ENCODE measurements at places on chromosomes 12 and 14.

DNA sequence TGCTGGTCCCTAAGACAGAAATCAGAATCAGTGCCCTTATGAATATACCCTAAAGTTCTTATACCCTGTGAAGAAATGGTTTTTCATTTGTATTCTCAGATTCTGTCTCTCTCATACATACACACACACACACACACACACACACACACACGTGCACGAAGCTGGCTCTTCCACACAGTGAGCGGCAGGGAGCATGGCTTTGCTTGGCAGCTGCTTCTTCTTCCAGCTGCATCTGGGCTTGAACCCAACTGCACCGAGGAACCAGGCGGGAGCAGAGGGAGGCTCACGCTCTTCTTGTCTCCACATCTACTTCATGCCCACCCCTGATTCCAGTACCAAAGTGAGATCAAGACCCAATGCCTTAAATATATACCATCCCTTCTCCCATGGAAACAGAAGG, 19.4 kb downstream of the GRIN2B start:
- DNase-seq, result no peak

DNA sequence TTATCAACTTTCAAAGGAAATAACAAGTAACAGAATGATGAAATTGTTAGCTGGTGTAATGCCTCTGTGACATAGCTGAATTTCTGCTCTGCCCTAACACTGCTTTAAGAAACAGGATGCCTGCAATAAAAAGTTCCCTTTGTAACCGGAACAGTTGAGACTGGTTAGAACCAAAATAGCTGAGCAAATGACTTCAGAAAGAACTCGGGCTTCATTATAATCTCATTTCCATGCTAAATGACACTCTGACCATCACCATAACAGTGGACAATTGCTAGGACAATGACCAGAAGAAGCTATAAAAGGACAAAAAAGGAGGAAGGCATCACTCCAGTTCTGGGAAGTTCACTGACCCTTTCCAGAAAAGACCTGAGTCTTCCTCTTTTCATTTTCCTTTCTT, 23.5 kb upstream of the PYGL start:
- no peak for DNase-seq

- no peak for DNase-seq
Measured at GRCh38 chr12:91381309-91381804, 198.7 kb upstream of the DCN start.

DNA sequence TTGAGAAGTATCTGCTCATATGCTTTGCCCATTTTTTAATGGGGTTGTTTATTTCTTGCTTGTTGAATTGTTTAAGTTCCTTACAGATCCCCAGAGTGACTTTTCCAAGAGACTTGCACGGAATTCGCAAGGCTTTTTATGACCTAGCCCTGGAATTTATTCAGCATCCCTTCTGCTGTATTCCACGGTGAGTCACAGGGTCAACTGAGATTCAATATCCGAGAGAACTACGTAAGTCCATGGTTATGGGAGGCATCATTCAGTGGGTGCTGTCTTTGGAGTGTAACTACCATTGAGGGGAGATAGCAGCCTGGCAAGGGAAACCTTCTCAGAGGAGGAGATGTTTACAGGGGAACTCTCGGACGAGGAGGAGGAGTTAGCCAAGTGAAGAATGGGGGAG, 20.9 kb upstream of the GPRC5A start:
- DNase-seq, result peak; percentile 97

GRCh38 chr14:99203801-99204200, 68.2 kb downstream of the BCL11B start:
- no peak for DNase-seq

DNA sequence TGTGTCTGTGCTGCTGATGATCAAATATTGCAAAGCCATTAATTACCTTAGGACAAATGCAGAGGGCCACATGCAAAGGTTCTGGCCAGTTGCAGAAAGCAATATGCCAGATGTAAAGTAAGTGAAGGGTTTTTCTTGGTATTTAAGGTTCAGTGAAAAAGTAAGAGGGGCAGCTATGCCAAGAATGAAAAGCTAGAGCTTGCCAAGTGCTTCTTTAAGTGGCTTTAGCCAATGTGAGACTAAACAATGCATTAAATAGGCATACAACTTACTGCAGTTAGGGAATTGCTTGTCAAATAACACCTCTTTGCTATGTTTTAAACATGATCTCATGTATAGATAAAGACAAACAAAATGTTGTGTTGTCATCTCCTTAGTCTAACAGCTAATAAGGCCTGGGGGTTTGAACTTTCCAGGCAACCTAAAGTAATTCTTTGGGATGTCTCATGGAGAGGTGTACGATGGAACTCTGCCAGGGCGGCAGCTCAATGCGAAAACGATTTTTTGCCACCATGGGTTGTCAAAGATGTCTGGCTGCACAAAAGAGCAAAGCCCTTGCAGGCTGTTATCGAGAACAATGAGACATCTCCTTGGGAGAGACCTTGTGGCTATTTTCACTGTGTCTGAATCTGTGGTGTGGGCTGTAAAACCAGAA, 12.0 kb downstream of the IGF1 start:
- no peak for DNase-seq

GRCh38 chr12:45128637-45129036, 77.7 kb upstream of the DBX2 start:
- DNase-seq, result no peak

DNA sequence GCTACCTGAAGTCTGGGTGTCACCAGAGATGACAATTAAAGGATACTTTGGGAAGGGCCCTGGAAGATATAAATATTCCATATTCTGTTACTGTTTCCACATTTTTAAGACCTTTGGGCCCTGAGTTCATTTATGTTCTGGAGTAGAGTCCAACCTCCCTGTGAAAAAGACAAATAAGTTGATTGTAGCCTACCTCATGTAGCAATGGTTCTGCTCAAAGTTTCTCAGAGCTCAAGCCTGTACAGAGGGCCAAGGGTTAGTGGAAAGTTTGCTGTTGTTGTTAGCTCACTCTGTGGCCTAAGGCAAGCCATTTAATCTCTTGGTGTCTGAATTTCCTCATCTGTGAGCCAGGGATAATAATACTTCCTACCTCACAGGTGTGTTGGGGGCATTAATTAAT, 284.7 kb upstream of the DDHD1 start:
- no peak for DNase-seq
